Motor neuron (in vitro differentiated cells): ENCODE measurements at places on chromosomes 4 and X. TPM values are rescaled to one million over a fixed set of nuclear protein-coding genes. Genes with fewer than 3 reads are reported as not detected.

DNA sequence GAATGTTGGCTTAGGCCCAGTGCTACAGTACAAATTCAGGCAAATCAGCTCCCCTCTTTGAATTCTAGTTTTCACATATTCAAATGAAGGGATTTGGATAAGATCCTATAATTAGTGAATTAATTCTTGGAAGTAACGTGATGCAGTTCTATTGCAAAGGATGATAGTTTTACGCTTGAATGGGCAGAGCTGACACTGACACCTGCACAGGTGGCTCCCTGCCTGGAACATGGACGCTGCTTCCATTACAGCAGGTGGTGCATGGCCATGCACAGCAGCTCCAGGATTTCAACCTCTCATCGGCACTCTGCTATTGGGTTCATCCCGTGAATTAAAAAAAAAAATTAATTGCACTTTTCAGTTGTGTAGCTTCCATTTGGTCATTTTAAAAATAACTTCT lies 28.4 kb upstream of the RPS6KA6 start:
- no peak for ATAC-seq

- ATAC-seq, result no peak
Measured at GRCh38 chr4:1502976-1503375, 96.7 kb upstream of the NKX1-1 start.

DNA sequence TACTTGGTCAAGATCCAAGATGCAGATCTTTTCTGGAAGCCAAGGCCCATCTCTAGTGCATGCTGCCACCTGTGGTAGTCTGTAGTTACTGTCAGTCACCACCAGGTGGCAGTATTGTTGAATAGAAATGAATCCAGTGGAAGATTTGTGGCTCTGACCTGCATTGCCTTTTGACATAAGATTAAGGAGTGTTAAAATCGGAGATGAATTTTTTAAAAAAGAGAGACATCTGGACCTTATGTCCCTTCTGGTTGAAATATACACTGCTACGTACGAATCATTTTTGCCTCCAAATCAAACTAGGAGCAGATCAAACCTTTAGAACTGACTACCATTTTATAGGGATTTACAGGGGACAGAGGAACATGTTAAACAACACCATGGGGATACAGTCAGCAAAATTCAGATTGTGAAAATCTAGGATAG lies 46.9 kb upstream of the RHOH start:
- ATAC-seq, result no peak

- no peak for ATAC-seq
Measured at GRCh38 chrX:45479835-45480422, 279.3 kb upstream of the DIPK2B start.

GRCh38 chr4:114264877-114265291 lies 285.4 kb upstream of the ARSJ start:
- no peak for ATAC-seq

DNA sequence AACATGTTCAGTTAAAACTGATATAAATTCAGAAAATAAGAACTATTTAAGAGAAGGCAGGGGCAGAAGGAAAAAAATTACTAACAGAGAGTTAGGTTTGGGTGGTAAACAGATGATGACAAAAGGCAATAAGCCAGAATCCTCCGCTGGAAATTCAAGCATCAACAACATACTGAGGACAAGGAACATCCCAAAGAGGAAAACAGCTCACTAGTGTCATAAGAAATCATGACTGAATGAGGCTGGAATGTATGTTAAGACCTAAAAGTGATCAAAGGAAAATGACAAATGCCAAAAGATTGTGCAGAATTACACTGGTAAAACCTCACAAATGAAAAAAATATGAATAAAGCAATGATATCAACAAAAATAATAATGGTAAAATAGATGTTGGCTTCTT lies 88.4 kb downstream of the WDFY3 start:
- no peak for ATAC-seq

DNA sequence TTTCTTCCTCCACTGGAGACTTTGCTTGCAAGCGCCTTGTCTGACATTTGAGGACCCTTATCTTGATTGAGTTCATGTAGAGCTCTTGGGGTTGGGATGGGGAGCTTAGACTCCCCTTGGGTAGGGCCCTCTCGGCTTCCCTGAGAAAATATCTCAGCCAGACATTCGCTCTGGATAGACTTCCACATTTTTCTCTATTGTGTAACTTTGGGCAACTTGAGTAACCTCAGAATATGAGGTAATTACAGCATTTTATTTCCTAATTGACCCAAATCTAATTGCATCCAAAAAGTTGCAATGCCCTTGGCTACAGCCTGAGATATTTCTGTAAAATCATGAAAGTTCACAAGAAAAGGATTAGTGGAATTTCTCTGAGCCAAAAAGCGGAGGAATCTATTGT lies 102.8 kb upstream of the MXRA5 start:
- ATAC-seq, result no peak

GRCh38 chr4:57943682-57944081 lies 833.5 kb upstream of the IGFBP7 start:
- ATAC-seq, result no peak

- ATAC-seq, result peak; percentile 19
Measured at GRCh38 chr4:3827616-3828492, 61.7 kb downstream of the ADRA2C start.

DNA sequence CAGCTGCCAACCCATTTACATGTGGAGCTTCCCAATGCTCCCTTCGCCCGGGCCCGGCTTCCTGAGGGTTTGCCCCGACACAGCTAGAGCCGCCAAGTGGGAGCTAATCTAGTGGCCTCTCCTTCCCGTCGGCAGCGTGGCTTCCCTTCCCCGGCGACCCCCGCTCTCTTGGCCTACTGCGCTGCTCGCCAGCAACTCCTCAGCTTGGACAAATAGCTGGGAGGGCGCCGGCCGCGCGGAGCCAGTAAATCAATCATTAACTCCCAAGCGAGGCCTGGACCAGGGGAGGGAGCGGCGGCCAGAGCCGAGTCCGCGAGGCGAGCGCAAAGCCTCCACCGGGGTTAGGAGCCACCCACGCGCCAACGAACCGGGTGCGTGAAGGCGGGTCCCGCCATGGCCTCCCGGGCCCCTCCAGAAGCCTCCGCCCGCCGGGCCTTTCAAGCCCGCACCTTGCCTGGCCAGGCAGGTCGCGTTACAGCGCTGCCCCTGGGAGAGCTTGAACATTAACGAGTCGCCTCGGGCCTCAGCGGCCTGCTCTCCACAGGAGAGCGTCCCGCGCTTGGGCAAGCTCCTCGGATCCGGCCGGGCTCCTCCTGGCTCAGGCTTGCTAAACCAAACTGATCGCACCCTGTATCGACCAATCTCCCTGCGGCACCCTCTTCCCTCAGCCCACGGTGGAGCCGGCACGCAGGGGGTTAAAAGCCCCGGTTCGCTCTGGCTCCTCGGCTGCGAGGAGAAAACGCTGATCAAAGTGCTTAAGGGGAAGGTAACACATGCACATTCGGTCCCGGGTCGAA lies 10.6 kb upstream of the BCOR start:
- peak; percentile 11 for ATAC-seq

- ATAC-seq, result peak; percentile 96
Measured at GRCh38 chr4:24912252-24913118, at the start of gene CCDC149. TSS of gene CCDC149 (minus strand) at chr4:24913042. CDS start at chr4:24912864, 178 bp downstream.

DNA sequence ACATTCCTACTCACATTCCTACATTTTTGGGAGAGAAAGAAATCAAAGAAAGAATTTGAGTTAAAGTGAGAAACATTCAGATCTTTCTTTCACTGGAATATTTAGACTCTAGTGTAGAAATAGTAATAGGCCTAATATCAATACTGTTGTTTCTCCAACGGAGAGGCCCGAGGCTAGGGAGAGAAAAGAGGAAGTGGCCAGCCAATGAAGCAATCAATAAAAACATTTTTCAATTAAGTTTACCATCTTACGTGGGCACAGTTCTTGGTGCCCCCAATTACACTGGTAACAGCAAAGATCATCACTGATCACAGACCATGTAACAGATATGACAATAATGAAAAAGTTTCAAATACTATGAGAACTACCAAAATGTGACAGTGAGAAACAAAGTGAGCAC lies 281.4 kb downstream of the GPM6A start:
- ATAC-seq, result no peak

DNA sequence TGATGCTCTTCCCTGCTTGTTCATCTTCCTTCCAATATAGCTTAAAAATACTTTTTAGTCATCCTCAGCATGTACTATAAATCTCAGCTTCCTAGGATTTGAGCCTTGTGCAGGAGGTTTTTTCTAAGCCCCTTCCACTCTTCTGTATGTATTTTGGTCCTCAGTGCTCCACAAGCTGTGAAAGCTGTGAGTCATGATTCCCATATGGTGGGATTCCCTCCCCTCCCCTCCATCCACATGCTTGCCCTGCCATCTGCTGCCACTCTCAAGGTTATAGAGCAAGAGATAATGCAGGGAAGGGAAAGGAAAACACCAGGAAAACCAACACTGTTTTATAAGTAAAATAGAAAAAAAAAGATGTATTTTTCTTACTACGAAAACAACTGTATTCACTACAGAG lies 58.5 kb upstream of the AP1S2 start:
- ATAC-seq, result peak; percentile 47

DNA sequence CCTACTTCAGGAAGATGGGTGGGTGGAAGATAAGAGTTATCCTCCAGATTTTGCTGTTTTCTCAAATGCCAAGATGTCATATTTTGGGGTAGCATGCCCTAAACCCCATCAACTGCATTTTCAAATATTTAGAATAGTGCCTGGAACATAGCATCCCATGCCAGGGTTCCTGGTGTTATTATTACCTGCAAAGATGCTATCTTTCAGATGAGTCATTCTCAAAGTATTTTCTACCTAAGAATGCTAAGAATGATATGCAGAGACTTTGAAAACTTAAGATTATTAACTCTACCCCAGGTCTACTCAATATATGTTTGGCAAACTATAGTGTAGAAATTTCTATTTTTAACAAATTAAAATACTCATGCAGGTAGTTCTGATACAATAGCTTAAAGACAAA lies 934.3 kb upstream of the SLIT2 start:
- ATAC-seq, result no peak

DNA sequence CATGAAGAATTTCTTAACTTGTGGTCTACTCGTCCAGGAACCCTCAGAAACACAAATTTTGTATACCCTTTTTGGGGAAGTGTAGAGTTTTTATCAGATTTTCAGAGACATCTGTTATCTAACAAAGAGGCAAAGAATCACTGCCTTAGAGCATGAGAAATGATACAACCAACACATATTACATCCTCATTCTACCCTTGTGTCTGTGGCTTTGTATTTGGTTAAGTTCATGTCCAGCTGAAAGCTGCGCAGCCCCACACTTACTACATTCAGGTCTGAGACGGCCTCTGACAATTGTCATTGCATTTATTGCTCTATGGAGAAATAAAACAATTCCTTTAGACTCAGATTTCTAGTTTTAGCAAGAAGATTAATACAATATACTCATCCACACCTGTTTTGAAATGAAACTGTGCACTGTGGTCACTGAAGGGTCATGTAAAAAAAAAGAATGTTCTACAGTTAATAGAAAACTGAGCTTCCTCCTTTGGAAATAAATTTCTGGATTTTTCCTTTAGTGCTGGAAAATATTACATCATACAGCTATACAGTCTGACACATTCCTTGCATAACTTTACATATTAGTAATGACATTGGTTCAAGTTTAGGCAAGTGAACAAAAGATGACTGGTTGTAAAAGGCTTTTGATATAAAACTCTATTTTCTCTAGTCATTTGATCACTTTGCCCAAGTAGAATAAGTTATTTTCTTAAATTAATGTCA lies 39.8 kb downstream of the GLRB start:
- peak; percentile 53 for ATAC-seq

GRCh38 chr4:2250357-2251072 lies 8.6 kb upstream of the HAUS3 start:
- ATAC-seq, result no peak

- ATAC-seq, result no peak
Measured at GRCh38 chr4:157052429-157053040, 23.4 kb upstream of the GLRB start.

GRCh38 chrX:118251271-118251670 lies 94.6 kb upstream of the WDR44 start:
- ATAC-seq, result no peak

GPRASP1 gene
- 34.7 TPM in 2 replicates for total RNA-seq

MEPE gene
- 0.13 TPM in 1 of 2 replicates, not detected in the other for total RNA-seq

BRS3 gene
- total RNA-seq, result 0.10 and 0.19 TPM in 2 replicates

LEF1 gene
- 8.8 and 11.5 TPM in 2 replicates for total RNA-seq

TEX13C gene
- total RNA-seq, result not detected in 2 replicates

TMEM156 gene
- total RNA-seq, result 0.38 and 0.53 TPM in 2 replicates
